Amygdala (tissue), 56 donors: ENCODE measurements at places on chromosomes 3 and 15.

DNA sequence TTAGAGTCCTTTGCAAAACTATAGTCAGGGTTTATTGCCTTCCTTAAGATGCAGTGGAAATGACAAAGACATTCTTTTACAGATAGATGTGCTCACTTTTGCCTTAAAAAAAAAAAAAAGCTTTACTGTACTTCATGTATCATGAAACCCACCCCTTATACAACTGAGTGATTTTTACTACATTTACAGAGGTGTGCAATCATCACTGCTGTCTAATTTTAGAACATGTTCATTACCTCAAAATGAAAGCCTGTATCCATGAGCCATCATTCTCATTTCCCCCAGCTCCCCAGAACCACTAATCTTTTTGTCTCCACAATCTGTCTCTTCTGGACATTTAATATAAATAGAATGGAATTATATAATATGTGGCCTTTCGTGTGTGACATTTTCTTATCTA lies 111.9 kb downstream of the NR1I2 start:
- no peak for DNase-seq

DNA sequence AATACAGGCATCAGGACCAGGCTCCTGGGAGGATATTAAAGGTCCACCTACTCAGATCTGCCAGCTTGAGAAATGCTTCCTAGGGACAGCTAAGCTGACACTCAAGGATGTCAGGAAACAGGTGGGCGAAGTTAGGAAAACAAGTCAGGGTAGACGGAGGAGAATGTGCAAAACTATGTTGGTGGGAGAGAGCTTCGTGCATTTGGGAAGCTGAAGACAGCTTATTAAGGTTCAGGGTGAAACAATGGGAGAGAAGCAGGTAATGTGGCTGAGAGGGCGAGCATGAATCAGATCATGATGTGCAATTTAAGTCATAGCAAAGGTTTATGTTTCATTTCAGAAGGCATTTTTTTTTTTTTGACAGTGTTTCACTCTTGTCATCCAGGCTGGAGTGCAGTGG lies 297.2 kb upstream of the ATP10A start:
- no peak for DNase-seq

GRCh38 chr3:104514371-104514770 lies 852.3 kb upstream of the ALCAM start:
- DNase-seq = no peak

GRCh38 chr3:15795651-15796308 lies 2.0 kb downstream of the ANKRD28 start:
- no peak for DNase-seq

- no peak for DNase-seq
Observed at GRCh38 chr3:47427866-47428265, 47.0 kb downstream of the PTPN23 start.

DNA sequence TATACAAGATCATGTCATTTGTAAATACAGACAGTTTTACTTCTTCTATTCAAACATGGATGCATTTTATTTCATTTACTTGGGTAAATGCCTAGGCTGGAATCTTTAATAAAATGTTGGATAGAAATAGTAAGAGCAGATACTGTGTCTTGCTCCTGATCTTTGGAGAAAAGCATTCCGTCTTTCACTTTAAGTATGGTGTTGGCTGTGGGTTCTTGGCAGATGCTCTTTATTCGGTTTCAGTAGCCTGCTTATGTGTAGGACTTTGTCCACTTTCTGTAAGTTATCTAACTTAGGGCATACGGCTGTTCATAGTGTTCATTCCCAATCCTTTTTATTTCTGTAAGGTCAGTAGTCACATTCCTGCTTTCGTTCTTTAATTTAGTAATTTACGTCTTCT lies 303.0 kb downstream of the ADAMTS17 start:
- no peak for DNase-seq

DNA sequence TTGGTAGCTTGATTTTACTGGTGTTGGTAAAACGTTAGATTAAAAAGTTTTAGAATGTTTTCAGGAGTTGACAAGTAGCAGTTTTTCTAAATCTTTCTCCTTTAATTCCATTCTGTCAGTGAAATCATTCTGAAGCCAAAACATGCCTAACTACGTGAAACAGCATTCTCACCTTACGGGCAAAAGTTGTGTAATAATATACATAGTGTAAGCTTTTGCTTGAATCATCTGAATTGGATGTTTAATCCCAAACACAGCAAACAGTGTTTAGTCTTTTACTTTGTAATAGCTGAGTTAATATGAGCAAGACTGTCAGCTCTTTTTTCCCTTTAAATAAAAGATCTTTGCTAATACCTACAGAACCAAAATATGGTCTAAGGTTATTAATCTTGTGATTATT lies 100.6 kb downstream of the CYP19A1 start:
- DNase-seq = no peak

- no peak for DNase-seq
Observed at GRCh38 chr15:43792761-43793476, 799 bp downstream of the SERF2 start.

GRCh38 chr15:31219221-31219620 lies 107.4 kb upstream of the KLF13 start:
- no peak for DNase-seq
